ENCODE measurements at places on chromosomes 6 and 20.

GRCh38 chr6:24472181-24472580 is 17.2 kb downstream of the GPLD1 start:
- DNase-seq: no peak

DNA sequence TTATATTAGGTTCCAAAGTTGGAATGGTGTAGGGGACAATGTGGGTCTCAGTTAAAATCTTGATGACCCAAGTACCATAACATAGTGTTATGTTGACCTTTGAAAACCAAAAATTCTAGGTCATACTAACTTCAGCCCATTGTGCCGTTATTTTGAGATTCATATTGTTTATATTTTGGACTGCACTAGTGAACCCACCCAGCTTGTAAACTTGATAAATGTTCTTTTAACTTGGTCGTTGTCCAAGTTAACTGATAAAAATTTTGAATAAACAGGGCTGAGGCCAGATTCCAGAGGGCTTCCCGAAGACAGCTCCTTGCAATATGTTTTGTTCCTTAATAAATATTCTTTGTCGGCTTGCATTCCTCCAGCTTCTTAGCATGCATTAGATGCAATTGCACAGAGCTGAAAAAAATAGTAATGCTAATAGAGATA is 90.3 kb downstream of the BCAS1 start:
- DNase-seq: no peak

- no peak for DNase-seq
These were observed 61.7 kb downstream of the E2F3 start for GRCh38 chr6:20463396-20463795.

DNA sequence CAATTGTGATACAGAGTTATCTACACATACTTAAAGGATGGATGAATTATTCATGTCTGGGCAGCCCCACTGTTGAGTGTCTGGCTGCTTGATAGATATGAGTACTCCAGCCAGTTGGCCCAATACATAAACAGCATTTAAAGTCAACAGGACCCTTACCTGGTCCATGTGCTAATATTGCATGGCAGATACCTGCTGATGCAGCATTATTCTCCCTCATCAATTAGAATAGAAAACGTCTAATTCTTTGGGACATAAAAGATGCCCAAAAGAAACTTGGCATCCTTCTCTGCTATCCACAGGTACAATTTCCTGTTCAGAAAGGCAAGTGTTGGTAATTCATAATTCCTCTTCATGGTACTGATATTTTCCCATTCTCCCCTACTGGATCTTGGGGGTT is 550.8 kb downstream of the TFAP2B start:
- DNase-seq: no peak

DNA sequence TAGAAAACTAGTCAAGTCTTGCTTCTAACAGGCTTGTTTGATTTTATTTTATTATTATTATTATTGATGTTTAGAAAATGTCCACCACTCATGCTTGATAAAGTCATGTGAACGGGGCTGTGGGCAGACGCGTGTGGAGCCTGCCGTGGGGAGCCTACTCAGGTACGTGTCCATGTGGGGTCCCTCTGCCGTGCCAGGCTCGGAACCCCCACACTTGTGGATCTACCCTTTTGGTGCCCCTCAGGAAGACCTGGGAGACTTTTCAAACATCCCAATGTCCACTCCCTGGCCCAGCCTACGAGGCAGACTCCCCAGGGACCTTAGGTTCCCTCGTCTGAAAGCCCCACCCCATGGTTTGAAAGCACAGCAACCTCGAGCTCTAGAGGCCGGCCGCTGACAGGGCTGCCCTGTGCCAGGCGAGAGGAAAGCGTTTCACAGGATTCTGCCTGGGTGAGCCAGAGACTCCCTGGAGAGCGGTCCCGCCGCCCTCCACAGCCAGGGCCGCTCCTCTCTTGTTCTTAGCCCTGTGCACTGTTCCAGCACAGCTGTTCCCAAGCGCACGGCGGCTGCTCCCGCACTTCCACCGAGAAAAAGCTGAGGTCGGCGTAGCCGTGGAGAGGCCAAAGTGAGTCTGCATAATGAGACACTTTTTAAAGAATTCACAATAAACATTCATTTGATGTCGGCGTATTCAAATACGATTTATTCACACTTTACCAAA is 249.7 kb downstream of the TTLL2 start:
- no peak for DNase-seq

DNA sequence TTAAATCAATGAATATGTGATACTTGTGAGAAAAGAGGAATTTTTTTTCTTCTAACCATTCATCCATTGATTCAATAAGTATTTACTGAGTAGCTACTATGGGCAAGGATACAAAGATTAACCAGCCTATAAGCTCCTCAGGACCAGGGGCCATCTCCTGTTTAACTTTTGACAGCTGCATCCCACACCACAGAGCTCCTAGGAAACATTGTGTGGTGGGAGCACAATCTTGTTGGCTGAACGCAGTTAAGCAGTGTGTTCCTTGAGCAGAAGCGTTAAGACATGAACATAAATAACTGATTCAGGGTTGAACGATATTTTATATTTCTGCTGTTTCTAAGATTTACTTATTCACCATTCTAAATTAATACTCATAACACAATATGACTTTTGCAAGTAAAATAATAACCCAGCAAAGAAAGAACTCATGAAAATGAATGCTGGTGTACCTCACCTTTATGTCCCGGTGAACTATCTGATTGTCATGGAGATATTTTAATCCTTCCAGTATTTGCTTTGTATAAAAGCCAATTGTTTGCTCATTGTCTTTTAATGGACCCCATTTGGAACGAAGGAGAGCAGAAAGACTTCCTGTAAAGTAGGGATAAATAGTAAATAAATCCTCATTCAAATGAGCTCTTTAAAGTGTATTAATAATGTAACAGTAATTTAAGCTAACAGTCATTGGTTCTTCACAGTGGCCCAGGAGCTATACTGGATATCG is 62.6 kb upstream of the MAP7 start:
- no peak for DNase-seq

GRCh38 chr6:149889326-149889725 is 8.6 kb downstream of the RAET1E start:
- DNase-seq: no peak

- no peak for DNase-seq
These were observed 166.7 kb downstream of the TTLL2 start for GRCh38 chr6:167491438-167492099.

DNA sequence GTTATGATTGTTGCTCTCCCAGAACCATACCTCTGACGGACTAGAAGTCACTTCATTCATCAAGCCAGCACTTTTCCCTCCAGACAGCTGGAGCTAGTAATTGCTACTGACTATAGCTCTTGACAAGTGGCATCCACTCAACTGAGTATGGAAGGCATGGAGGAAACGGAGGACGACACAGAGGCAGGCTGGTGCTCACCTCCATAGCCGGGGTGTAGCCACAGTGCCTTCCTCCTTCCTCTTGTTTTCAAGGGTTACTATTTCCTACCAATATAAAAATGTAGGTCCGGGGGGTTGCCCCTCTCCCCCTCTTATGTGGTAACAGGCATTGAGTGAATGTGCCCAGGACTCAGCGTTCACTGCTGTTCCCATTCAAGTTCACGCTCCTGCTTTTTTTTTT is 23.5 kb upstream of the FOXC1 start:
- DNase-seq: no peak

DNA sequence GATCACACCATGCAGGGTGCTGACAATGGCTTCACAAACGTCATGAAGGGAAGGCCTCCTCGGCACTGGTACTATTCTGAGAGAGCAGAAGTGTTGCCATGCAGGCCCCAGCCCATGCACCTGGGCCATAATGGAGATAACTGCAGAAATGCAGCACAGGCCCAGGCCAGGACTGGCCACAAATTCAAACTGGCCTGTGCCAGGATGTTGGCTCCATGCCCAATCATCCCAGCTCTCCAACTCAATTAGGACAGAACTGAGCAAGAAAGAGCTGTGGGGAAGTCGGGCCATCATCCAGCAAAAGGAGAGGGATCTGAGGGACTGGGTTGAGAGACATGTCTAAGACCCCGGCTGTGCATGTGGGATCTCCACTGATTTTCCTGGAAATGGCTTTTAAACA is 48.9 kb upstream of the SYNDIG1 start:
- no peak for DNase-seq

DNA sequence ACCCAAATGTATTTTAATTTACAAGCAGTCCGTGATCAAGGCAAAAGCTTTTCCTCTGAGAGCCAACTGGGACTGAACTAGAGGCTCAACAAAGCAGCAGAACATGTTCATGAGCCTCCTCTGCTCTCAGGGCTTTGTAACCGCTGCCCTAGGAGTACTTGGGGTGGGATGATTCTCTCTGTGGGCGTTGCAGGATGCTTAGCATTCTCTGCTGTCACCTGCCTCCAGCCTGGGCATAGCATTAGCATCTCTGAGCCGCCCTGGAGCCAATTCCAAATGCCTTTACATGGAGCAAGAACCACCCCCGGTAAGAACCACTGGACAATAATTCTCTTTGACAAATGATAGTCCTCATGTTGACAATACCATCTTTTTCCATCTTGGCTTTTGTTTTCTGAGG is 237.6 kb upstream of the CDH4 start:
- DNase-seq: no peak

DNA sequence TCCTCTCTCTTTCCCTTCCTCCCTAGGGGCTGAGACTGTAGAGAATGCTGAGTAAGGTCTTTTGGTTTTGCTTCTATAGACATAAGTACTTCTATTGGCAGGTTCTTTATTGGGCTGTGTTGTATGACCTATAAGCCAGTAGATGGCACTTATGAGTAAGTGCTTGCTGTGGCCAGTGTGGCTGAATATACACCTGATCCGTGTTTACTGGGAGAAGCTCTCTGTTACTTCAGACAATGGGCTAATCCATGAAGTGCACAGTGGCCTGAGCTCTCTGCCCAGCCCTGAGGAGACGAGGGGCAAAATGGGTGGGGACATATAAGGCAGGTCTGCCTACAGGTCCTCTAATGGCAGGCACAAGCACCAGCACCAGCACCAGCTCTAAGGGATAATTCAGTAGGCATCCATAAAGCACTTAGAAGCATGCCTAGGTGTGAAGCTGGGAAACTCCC is 610.3 kb downstream of the RNF144B start:
- no peak for DNase-seq

DNA sequence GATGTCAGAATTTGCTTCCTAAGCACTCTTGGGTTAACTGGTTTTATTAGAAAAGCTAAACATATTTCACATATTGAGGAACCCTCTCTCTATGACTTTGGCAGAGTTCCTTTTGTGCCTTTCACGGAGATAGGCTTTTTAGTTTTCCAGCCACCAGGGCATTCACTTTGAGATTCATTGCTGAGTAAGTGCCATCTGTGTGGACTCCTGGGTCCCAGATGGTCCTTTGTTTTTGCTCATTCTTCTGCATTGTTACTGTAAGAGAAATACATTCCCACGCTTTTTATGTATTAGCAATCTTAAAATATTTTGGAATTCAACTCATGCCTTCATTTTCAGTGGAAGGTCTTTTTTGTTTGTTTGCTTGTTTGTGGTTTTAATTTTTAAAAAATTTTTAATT is 76.3 kb upstream of the PHACTR2 start:
- DNase-seq: no peak

GRCh38 chr6:167526465-167527368 is 201.8 kb downstream of the TTLL2 start:
- no peak for DNase-seq

- DNase-seq: no peak
These were observed 11.4 kb upstream of the SIRT5 start for GRCh38 chr6:13563009-13563408.

GRCh38 chr6:132153221-132153898 is 202.2 kb upstream of the CCN2 start:
- no peak for DNase-seq

DNA sequence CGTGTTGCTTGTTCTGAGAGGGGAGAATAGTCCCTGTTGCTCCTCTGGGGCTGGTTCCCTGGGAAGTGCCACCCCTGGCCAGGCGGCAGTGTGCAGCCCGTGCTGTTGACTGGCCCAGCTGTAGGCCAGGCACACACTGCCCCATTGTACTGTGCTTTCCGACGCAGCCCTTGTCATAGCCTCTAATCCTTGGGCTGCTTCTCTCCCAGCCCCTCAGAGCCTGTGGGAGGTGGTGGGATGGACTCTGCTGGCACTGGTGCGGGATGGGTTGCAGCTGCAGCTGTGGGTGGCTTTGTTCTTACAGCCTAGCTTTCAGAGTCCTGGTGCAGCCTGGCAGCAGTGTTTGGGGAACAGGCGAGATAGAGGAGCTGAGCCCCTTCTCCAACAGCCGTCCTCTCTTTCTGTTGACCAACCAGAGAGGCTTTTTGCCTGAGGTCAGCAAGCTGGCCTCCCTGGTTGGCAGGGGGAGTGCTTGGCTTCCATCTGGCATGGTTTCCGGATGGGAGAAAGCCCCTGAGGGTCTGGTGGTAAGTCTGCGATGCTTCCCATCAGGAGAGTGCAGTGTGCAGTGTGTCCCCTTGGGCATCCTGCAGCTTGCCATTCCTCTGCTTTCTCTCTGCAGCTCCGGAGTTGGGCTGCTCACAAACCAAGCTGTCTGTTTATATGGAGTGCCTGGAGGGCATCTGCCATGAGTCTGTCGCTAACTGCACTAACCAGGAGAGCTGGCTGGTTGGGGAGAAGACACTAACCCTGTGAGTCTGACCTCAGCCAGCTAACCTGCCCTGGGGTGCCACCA is 12.1 kb downstream of the TJAP1 start:
- DNase-seq: peak; percentile 96

- DNase-seq: no peak
These were observed 28.1 kb upstream of the VAPB start for GRCh38 chr20:58360936-58361335.

- no peak for DNase-seq
These were observed 4.1 kb downstream of the ZC3H12D start for GRCh38 chr6:149480502-149481280.

GRCh38 chr6:161080263-161080970 is 88.8 kb downstream of the MAP3K4 start:
- DNase-seq: peak; percentile 59

DNA sequence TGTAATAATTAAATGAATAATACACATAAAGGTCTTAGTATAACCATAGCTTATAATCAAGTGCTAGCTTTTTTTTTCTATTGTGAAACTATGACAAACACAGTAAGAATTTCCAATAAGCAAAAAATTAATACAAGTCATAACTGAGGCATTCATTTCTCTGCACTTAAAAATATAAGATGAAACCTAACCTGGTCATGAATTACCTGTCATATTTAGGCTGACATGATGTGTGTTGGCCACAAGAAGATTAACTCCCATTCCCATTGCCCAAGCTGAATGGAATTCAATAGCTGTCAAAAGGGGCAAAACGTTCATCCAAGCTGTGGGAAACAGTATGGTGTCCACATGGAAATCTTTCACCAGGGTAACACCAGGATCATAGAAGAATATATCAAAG is 5.4 kb downstream of the VNN2 start:
- no peak for DNase-seq

- no peak for DNase-seq
These were observed 159.8 kb downstream of the PLCB1 start for GRCh38 chr20:8291873-8292272.

DNA sequence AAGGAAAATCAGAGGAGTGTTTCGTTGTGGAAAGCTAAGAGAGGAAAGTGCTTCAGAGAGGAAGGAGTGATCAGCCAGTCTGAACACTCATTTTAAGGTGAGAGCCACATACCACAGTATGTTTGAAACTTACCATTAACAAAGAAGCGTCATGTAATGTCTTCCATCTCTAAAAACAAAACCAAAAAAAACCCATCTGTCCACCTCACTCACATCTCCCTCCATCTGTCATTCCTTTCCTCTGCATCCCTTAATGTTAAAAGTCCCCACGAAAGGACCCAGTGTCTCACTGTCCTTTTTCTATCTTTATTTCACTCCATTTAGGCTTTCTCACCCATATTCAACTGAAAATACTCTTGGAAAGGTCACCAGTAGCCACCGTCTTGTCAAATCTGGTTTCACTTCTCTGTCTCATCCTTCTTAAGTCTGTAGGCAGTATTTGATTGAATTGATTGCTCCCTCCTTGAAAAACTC is 59.4 kb upstream of the GNRH2 start:
- DNase-seq: no peak

GRCh38 chr6:69812746-69813427 is 16.1 kb upstream of the LMBRD1 start:
- no peak for DNase-seq

Data from head of caudate nucleus (tissue), 42 donors.